Ammon's horn (tissue), 1 donor: ENCODE measurements at places on chromosomes 16 and 17.

- DNase-seq = no peak
Measured at GRCh38 chr16:49636608-49637007, 219.3 kb downstream of the ZNF423 start.

DNA sequence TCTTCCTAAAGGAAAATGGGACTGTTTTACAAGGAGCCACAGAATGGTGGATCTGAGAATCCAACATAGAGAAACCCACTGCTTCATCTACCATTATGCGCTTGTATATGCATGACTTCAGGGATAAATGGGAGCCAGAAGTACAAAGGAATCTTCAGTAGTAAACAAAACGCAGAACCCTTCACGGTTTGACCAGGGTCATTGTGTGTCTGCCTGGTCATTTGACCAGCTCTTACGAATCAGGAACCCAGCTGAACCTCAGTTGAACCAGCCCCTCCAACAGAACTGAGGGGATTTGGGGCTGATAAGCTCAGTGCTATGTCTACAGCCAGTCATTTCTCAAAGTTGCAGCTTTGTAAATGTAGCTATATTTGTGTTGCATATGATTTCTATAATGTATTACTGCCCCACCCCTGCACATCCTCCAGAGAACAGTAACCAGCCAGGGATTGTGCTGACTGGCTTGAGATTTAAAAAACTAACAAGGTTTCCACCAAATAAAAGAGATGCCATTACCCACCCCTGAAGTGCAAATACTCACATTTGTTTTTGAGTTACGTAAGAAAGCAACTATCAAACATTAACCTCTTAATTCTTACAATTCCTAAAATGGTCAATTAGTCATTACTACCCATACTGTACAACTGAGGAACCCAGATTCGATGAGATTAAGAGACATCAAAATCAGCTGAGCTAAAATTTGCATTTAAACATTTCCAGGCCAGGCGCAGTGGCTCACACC, 6.3 kb downstream of the CMTM4 start:
- peak; percentile 65 for DNase-seq

- no peak for DNase-seq
Measured at GRCh38 chr17:2800367-2800766, 4.1 kb downstream of the RAP1GAP2 start.

DNA sequence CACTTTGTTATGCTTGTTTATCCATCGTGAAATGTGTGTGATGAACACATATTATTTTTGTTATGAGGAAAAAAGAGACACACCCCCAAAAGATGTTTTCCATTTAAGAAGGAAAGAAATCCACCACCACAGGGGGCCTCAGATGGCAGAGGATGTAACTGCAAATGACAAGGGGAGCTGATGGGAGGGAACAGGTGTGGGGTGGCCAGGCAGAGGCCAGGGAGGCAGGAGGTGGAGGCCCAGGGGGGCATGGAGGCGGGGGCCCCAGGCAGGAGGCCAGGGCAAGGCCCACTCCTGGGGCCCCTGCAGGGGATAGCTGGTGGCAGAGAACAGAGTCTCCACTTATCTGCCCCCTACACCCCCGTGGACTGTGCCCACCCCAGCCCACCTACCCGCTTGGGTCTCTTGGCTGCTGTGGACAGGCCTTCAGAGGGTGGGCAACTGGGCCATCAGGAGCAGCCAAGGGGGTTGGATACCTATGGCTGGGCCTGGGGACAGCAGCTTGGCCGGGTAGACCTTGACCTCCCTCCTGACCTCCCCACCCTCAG, 28.0 kb downstream of the PPL start:
- DNase-seq = no peak

- DNase-seq = no peak
Measured at GRCh38 chr17:80160536-80160935, 9.3 kb upstream of the CARD14 start.

- DNase-seq = no peak
Measured at GRCh38 chr16:47664653-47665325, 203.7 kb downstream of the PHKB start.

- peak; percentile 59 for DNase-seq
Measured at GRCh38 chr17:740240-741017, 8.0 kb downstream of the TLCD3A start.

- DNase-seq = no peak
Measured at GRCh38 chr17:63609816-63610573, 9.3 kb downstream of the TACO1 start.

DNA sequence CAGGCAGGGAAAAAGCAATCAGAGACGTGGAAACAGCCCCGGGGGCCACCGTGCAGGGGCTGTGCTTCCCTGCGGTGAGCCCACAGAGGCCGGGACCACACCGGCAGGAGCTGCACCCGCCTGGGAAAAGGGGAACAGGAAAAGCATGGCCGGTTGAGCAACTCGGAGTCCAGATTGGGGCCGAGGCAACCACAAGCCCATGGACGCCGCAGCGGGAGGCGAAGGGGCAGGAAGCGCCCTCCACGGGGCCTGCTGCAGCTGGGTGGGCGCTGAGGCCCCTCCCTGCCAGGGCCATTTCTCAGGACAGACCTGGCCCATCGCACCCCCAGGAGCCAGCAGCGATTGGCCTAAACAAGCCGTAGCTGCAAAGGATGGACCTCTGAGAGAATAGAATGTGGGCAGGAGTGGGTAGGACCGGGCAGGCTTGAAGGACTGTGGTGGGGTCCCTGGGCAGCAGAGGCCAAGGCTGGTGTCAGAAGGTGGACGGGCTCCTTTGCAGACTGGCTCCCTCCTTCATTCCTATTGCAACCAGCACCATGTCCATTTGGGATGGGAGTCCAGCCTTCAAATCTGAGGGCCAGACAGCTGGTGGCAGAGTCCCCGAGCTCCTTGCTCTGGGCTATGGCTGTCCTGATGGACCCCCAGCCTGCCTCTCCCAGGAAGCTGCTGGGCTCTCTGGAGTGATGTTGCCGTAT, 30.4 kb downstream of the COX4I1 start:
- DNase-seq = peak; percentile 68

GRCh38 chr17:17684906-17685774, 3.9 kb downstream of the RAI1 start:
- no peak for DNase-seq

DNA sequence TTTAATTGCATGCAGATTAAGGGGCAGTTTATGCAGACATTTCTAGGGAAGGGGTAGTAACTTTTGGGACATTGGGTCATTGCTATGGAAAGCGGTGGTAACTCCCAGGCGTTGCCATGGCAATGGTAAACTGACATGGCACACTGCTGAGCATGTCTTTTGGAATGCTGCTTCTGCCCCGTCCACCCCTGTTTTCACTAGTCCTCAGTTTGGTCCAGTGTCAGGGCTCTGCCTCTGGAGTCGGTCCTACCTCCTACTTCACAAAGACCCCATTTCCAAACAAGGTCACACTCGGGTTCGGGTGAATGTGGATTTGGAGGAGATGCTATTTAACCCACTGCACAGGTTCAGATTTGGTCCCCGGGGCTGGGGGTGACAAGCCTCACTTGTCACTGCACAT, 2.9 kb downstream of the IL34 start:
- no peak for DNase-seq

DNA sequence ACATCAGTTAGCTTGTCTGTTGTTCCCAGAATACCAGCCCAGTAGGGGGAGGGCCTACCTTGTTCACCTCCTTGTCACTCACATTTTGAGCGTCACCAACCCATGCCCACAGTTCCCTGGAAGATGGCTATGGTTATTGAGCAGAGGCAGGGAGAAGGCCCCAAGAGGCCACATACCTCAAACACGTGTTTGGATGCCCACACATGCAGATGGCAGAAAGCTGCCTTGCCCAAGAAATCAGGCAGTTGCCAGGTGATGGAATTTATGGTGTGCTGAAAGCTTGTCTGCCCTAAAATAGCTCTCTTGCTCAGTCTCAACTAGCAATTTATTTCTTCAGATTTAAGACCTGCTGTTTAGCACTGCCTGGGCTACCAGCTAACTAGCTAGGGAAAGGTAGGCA, 16.5 kb upstream of the CMTM4 start:
- no peak for DNase-seq

- peak; percentile 28 for DNase-seq
Measured at GRCh38 chr17:33964344-33964979, 290.6 kb upstream of the CCL2 start.

DNA sequence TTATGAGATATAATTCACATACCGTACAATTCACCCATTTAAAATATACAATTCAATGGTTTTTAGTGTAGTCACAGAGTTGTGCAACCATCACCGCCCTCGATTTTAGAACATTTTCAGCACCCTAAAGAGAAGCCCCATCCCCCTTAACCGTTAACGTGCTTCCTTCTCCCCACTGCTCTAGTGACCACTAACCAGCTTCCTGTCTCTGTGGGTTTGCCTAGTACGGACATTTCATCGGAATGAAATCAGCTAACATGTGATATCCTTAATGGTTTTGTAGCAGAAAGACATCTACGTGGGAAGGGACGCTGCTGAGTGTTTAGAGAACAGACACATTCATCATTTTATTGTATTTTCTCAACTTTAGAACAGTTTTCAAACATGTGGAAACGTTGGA, 80.8 kb upstream of the HSBP1 start:
- no peak for DNase-seq

GRCh38 chr16:67460168-67460567, 20.8 kb downstream of the ATP6V0D1 start:
- DNase-seq = no peak

- peak; percentile 58 for DNase-seq
Measured at GRCh38 chr17:28416703-28417311, 10.8 kb upstream of the SLC46A1 start.

DNA sequence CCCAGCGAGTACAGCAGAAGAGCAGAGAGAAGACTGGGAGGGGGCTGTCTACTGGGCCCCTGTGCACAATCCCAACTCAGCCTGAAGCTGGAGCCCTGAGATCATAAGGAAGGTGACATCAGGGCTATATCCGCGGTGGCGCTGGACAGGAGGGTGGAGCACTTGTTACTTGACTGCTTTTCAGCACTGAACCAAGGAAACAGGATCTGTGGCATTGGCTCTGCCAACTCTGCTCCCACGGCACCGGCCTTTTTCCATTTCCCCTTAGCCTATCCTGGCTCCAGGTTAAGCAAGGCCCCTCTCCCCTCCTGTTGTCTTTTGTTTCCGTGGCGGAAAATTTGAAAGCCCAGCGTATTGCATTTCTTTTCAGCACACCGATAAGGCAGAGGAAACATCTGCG, 125.0 kb upstream of the IRX3 start:
- DNase-seq = no peak

- peak; percentile 15 for DNase-seq
Measured at GRCh38 chr17:6305613-6306360, 129.1 kb downstream of the AIPL1 start.

DNA sequence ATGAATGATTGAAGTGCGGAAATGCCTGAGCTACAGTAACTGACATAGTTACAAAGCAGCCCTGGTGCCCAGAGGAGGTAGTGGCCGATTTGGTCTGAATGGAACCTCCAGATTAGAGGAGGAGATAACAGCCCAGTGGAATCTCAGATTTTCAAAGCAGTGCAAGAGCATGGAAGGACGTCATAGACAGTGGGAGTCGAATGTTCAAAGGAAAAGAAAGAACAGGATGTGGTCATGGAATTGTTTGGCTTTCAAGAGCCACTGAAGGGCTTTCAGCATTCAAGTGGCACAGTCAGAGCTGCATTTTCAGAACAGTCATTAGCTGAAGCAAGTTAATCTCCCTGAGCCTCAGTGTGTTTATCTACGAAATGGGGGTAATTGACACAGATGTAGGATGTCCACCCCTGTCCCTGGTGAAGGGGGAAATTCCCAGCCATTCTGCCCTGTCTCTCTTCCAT, 104.6 kb upstream of the CACNG3 start:
- DNase-seq = no peak

DNA sequence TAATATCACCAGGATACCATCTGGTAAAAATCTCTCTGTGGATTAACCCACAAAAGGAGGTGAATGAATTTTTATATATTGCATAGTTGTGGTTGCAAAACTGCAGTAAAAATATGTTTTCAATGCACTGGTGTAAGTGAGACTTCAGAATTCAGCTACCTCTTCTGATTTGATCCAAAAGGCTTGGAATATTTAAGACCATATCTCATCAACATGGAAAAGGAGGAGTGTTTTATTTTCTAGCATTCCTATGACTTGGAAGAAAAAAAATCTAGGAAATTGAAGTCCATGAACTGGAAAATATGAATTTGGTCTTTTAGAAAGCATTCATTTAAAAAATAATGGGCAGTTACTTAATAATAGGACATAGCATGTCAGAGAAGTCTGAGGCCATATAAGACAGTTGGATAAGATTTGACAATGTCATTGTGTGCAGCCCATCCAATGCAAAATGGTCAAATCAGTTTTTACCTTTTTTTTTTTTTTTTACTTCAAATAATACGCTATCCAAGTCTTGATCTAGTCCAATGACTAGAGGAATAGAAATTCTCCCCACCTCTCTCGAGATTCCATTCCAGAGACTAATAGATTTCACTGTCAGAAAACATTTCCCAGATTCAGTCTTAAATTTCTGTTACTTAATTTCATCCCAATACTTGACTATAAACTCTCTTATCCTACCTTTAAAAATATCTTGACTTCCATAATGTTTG, 364.9 kb upstream of the PMFBP1 start:
- no peak for DNase-seq

DNA sequence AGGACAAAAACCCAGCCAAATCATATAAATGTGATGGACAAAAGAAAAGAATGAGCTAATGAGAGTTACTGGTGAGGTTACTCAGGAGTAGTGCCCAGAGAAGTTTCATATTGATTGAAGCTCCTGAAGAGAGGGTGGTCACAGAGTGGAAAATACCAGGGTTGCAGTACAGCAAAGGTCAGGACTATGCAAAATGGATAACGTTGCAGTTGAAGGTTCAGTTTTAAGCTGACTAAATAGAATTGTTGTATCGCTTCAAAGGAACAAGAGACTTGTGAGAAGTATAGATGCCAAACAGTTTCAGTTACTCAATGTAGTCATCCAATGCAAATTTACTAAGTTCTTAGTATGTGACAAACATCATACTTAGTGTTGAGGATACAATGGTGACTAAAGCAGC, 47.1 kb downstream of the ABCA8 start:
- no peak for DNase-seq

- peak; percentile 55 for DNase-seq
Measured at GRCh38 chr17:44749076-44749979, 9.5 kb upstream of the ADAM11 start.

DNA sequence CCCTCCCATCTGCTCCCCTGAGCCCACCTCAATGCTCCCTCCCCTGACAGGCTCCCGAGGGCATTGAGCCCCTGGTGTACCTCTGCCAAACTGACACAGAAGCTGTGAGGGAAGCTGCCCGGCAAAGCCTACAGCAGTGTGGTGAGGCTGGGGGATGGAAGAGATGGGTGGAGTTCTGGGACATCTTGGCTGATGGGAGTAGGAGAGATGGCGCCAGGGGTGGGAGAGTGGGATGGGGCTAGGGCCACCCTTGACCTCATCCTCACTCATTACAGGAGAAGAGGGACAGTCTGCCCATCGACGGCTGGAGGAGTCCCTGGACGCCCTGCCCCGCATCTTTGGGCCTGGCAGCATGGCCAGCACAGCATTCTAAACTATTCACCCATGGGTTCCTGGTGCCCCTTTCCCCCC, 16.2 kb upstream of the CTCF start:
- DNase-seq = no peak

GRCh38 chr16:3964686-3965290, 84.3 kb upstream of the CREBBP start:
- no peak for DNase-seq
